ENCODE measurements at places on chromosomes 13 and 19.

GRCh38 chr19:10927730-10928562 lies 493 bp downstream of the YIPF2 start:
- DNase-seq = no peak

DNA sequence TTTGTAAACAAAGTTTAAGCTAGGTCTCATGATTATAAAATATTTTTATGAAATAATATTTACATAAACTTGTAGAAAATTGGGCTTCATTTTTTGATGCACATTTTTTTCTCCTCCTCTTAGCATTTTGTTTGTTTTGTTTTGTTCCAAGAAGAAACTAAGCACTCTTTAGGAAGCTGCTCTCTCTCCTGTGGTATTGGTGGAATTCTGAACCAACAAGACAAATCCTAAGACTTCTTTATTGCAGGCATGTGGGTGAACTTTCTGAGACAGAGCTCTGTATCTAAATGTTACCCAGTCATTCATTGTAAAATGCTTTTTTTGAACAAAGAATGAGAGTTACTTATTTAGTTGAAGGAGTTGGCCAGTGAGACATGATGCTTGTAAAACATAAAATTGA lies 39.3 kb downstream of the LMO7 start:
- DNase-seq = no peak

DNA sequence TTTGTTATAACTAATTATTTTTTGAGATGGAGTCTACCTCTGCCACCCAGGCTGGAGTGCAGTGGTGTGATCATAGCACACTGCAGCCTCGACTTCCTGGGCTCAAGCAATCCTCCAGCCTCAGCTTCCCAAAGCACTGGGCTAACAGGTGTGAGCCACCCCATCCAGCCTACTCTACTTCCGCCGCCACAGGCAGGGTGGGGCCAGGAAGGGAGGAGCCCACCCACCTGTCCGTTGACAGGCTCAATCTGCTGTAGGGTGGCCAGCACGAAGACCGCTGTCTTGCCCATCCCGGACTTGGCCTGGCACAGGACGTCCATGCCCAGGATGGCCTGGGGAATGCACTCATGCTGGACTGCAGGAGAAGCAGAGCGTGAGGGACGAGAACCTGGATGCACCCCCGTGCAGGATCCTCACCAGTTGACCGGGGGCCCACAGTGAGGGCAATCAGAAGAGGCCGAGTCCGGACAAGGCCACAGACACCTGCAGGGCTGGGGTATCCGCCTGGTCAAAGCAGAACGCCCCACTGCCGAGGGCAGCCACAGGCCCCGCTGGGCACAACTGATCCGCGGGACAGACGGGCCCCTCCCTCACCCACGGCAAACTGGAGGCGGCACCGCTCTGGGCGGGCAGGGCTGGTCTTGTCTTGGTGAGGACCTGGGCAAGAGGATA lies 6.7 kb downstream of the DDX39A start:
- no peak for DNase-seq

GRCh38 chr13:20411638-20412342 lies 113.9 kb downstream of the CRYL1 start:
- DNase-seq = no peak

DNA sequence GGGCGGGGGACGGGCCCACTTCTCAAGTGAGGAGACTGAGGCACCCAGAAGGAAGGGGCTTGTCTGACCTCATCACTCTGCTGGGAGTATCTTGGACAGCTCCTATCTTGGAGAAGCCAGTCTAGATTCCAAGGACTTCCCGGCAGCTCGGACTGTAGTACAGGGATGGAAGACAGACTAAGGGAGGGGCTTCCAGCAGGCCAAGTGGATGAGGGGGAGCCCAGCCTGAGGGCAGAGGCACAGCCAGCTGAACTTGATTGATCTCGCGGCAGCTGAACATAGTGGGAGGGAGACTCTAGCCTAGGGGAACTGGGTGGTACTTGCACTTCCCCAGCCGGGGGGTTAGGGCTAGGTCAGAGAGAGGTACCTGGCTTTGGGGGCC lies 711 bp downstream of the CILP2 start:
- DNase-seq = no peak

GRCh38 chr13:37127691-37128241 lies 22.3 kb upstream of the CSNK1A1L start:
- DNase-seq = peak; percentile 95

DNA sequence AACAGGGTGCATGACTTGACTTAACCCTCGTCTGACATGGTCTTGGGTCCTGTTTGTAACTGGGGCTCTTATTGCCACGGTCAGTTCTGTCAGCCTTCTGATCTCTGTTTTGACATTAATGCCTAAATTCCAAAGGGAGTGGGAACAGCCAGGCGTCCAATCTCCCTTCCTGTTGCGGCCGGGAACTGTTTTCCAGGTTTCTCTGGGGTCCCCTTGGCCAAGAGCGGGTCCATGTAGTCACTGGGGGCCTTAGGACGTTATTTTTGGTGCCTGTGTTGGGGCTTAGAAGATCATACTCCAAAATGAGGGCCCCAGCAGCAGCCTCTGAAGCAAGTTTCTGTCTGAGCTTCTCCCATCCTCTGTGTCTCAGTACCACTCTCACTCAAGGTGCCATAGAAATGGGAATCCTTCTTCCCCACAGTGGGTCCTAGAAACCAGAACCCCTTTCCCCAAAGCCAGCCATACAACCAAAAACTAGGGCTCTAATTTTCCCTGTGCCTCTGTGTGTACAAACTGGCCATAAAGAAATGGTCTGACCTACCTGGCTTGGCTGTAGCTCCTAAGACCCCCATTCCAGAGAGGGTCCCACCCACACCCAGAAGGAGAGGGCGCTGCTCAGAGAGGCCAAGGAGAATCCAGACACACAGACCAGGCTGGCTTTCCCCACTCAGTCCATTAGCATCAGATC lies 50.4 kb downstream of the C13orf46 start:
- no peak for DNase-seq

DNA sequence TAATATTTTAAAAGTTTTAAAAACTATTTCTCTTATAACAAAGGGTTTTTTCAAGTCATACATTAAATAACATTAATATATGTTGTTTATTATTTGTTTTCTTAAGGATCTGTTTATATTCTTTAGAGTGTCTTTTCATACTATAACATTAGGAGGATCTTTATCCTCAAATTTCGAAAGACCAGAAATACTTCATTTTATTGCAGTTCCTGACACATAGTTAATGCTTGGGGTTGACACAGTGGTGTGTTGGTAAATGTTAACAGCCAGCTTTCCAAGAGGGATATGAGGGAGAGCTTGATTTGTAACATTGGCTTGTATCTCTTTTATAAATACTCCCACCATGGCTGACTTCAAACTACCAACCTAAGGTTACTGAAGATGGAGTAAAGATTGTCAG lies 126.6 kb upstream of the KLF5 start:
- DNase-seq = no peak

DNA sequence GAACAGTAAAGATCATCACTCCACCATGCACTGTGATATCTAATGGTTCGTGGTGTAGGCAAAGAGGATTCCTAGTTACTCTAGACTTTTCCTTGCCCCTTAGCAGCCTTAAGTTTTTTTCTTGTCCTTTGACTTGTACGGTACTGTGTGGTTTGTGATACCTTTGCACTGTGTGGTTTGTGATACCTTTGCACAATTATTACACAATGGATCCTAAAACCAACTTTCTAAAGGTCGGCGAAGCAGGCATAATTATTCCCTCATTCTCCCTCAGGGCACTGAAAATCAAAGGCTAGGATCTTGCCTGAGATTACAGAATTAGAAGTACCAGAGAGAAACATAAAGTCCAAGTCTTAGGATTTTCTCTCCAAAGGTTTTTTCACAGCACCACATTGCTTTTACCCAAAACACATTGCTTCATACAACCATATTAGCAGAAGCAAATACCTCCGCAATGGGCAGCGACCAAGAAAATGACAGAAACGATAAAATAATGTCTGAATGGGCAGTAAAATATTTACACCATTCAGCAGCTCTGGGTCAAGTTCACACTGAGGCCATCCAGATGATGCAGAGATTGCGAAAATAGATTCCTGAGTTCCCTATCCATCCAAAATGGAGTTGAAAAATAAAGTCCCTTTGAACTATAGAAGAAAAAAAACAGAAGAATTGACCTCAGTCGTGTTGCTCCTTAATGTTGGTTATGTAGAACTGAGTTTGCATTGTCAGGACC lies 106.4 kb downstream of the FGF14 start:
- peak; percentile 36 for DNase-seq

DNA sequence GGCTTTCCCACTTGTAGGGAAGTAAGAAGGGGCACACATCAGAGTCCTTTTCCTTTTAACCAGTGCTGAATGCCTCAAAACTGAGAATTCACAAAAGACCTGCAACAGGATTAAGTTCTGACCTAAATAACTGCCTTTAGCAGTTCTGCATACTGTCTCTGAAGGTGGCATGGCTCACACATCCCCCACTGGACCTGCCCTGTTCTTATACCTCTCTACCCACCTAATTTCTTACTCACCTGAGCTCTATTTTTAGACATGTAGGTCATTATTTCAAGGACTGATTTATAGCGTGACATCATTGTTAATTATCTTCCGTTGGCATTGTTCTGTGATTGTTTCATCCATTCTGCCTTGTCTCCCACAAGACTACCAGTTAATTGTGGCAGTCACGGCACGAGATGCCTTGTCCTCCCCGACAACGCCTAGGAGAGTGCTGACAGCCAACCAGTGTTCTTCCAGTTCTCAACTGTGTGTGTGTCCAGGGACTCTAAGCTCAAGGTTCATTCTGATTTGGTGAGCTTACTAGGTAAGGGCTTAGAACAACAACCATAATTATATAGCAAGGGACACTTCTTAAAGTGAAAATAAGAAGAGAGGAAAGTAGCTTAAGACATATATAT lies 27.1 kb upstream of the UBL3 start:
- no peak for DNase-seq
